ENCODE measurements at places on chromosomes 5 and 9. TPM values are rescaled to one million over a fixed set of nuclear protein-coding genes. Genes with fewer than 3 reads are reported as not detected.

- H3K4me1 ChIP-seq: no peaks in the 10 kb centered on the region
- no peak overlapping the region for H3K4me3 ChIP-seq
- DNase-seq: no peak
These were observed 203.2 kb upstream of the IRX1 start for GRCh38 chr5:3392306-3392939.

- H3K36me3 ChIP-seq: no peaks in the 10 kb centered on the region
- H3K27me3 ChIP-seq: no peaks in the 10 kb centered on the region
- no peak overlapping the region for H3K4me3 ChIP-seq
- DNase-seq: no peak
- H3K4me1 ChIP-seq: no peaks in the 10 kb centered on the region
These were observed 231.4 kb upstream of the CDH9 start for GRCh38 chr5:27269766-27270165.

GRCh38 chr5:149820012-149820411, 89.9 kb downstream of the PPARGC1B start:
- no peaks in the 10 kb centered on the region for H3K4me1 ChIP-seq
- H3K27me3 ChIP-seq: no peaks in the 10 kb centered on the region
- DNase-seq: no peak
- no peak overlapping the region for H3K27ac ChIP-seq

- H3K4me3 ChIP-seq: no peak overlapping the region
- H3K36me3 ChIP-seq: no peaks in the 10 kb centered on the region
- no peak for DNase-seq
- no peaks in the 10 kb centered on the region for H3K27me3 ChIP-seq
These were observed 20.3 kb downstream of the PAEP start for GRCh38 chr9:135581636-135582426.

The MCIDAS gene
- not detected for total RNA-seq

DNA sequence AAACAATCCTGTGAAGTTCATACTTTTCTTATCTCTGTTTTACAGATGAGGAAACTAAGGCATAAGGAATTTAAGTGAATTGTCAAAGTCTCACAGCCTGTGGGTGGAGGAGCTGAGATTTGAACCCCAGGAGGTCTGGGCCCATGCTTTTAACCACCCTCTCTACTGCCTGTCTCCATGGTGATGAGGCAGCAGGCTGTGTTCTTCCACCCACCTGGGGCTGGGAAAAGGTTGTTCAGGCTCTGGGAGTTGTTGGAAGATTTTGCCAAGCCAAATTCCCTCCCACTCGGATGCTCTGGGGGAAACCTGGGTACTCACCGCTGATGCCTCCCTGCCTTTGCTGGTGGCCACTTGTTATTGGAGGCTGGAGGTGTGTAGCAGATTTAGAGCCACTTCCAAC, 18.3 kb upstream of the SYNPO start:
- H3K4me1 ChIP-seq: peaks cover 65% of the 10 kb centered on the region
- no peaks in the 10 kb centered on the region for H3K27me3 ChIP-seq
- H3K27ac ChIP-seq: peak overlapping the region; percentile 99
- no peak overlapping the region for H3K4me3 ChIP-seq
- no peak for DNase-seq

DNA sequence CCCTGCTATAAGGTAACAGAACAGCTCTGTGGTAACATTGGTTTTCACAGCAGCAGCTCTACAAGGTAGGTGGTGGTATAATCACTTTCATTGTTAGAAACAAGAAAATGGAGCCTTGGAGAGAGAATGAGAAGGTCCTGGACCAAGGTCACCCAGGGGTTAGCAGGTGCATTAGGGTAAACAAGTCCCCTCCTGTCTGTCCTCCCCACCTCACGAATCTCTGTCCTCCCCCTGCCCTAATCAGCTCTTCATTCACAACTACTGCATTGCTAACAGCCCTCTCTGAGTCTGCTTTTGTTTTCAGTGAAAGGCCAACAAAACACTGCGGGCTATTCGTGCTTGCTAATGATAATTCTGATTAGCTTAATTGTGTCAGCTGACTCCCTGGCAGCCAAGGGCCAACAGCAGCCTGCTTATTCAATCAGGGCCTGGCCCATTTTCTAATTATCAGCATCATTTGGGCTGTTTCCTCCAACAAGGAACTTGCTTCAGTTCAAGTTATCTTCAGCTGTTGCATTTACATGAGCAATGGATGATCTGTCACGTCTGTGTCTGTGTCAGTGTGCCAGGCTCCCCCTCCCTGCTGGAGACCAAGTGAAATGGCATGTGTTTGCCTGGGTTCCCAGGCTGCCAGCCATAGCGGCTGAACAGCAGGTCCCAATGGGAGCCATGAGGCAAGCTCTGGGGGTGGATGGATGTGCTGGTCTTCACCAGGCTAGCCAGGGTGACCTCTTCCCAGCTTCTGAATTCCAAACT, 56.7 kb upstream of the EQTN start:
- peaks cover 46% of the 10 kb centered on the region for H3K4me1 ChIP-seq
- no peaks in the 10 kb centered on the region for H3K27me3 ChIP-seq
- no peak overlapping the region for H3K4me3 ChIP-seq
- no peak for DNase-seq

- no peak overlapping the region for H3K4me3 ChIP-seq
- no peaks in the 10 kb centered on the region for H3K36me3 ChIP-seq
- no peak for DNase-seq
- H3K4me1 ChIP-seq: no peaks in the 10 kb centered on the region
- H3K27ac ChIP-seq: no peak overlapping the region
These were observed 1.1 kb downstream of the LCN1 start for GRCh38 chr9:135522137-135522877.

The LSM11 gene
- total RNA-seq: 5.3 TPM

DNA sequence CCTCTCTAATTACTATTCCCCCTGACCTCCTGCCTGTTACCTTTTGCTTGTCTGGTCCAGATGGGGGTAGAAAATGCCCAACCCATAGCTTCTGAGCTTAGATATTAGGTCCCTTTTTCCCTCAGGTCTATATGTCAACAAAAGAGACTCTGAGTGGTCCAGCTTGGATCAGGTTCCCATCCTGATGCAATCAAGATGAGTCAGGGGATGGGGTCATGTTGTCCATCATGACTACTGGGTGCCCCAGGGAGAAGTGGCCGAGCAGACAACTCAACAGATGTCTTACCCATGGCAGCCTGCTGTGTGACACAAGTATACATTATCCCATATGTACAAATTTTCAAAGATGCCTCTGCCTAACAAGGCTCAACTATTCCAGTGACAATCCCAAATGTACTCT, 9.1 kb upstream of the ANKH start:
- H3K36me3 ChIP-seq: no peaks in the 10 kb centered on the region
- no peak for DNase-seq
- H3K4me1 ChIP-seq: no peaks in the 10 kb centered on the region
- no peak overlapping the region for H3K4me3 ChIP-seq
- H3K27me3 ChIP-seq: no peaks in the 10 kb centered on the region

DNA sequence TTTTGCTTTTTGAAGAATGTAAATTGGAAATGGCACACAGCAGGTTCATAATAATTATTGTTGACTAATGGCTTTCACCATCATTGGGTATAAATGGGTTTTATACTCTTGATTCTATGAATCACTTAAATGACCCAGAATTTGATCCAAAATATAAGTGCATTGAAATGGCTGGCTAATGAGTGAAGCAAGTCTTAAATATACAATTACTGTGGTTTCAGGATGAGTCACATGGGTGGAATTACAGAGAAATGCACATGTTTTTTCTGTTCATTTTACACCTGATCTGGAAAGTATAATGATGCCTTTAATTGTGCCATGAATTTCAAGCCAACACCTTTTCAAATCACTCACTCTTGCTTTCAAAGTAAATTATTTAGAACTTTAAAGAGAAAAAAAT, 380.8 kb upstream of the CD180 start:
- no peak for DNase-seq
- no peak overlapping the region for H3K4me3 ChIP-seq
- no peaks in the 10 kb centered on the region for H3K36me3 ChIP-seq
- H3K4me1 ChIP-seq: peaks cover 3% of the 10 kb centered on the region

The SLC6A19 gene
- not detected for total RNA-seq

DNA sequence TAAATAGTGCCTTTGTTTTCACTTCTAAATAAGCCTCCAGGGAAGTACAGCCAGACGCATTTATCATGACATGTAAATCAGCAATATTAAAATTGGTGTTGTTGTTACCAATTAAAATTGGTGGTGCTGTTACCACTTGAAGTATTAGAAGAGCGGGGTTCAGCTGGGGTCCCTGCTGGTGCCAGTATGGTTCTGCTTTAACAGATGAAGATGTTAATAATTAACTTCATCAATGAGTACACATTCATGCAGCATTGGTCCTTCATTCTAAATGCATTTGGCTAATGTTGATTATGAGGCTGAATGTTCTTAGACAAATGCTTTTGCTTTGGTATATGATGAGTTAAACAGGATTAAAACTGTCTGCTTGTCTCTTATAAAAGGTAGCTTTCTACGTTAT, 67.6 kb upstream of the TMC1 start:
- H3K36me3 ChIP-seq: no peaks in the 10 kb centered on the region
- no peaks in the 10 kb centered on the region for H3K4me1 ChIP-seq
- no peak overlapping the region for H3K4me3 ChIP-seq

The PRXL2C gene
- total RNA-seq: 26.1 TPM

GRCh38 chr5:180294411-180294810, 2.5 kb upstream of the MAPK9 start:
- H3K4me1 ChIP-seq: peaks cover 8% of the 10 kb centered on the region
- no peak for DNase-seq
- H3K27me3 ChIP-seq: no peaks in the 10 kb centered on the region

GRCh38 chr9:73065439-73065838, 86.2 kb upstream of the ANXA1 start:
- H3K36me3 ChIP-seq: no peaks in the 10 kb centered on the region
- no peaks in the 10 kb centered on the region for H3K27me3 ChIP-seq
- no peak overlapping the region for H3K27ac ChIP-seq
- no peak overlapping the region for H3K4me3 ChIP-seq
- no peak for DNase-seq

DNA sequence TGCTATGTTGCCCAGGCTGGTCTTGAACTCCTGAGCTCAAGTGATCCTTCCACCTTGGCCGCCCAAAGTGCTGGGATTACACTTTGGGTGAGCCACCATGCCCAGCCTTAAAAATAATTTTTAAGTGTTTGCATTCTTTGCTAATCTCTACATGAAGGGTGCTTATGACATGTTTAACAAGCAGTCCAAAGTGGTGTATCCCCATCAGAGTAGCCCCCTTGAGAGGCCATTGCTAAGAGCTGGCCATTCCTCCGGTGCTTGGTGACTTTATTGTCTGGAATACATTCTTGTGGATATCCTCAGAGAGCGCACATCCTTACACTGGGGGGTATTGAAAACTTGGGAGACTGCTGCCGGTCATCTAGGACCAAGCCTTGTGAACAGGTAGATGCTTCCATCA, 395.4 kb downstream of the KDM4C start:
- no peaks in the 10 kb centered on the region for H3K36me3 ChIP-seq
- peaks cover 18% of the 10 kb centered on the region for H3K4me1 ChIP-seq
- H3K27ac ChIP-seq: no peak overlapping the region
- no peak for DNase-seq
- no peak overlapping the region for H3K4me3 ChIP-seq

DNA sequence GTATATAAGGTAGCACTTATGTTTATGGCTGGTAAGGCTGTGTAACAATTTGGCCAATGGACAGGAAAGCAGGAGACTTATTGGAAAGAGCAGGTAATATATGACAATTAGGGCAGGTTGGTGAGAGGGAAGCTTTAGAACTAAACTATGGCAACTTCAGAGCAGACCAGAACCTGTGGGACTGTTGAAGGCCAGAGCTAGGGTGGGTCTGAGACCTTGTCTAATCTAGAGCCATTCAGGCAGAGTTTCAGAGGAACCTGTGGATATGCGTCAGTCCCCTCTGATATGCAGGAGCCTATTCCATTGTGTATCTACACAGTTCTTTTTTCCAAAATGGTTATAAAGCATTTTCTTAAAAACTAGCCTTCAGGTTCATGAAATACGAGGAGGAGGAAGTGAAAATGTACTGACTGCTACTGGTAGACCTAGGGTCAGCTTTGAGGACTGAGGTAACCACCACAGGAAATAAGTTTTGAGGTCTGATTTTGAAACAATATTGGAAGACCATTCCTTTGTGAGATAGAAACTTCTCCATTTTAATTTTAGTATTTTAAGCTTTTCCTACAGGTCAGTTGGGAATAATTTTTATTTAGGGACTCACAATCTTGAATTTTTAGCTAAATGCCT, 37.6 kb downstream of the ELL2 start:
- H3K27ac ChIP-seq: no peak overlapping the region
- H3K4me3 ChIP-seq: no peak overlapping the region
- H3K4me1 ChIP-seq: peaks cover 39% of the 10 kb centered on the region
- no peaks in the 10 kb centered on the region for H3K27me3 ChIP-seq

The C5orf58 gene
- not detected for total RNA-seq

The FOXD4L5 gene
- total RNA-seq: not detected

The FBXL7 gene
- total RNA-seq: 31.7 TPM

GRCh38 chr9:109766351-109766750, 13.6 kb upstream of the PALM2AKAP2 start:
- H3K4me1 ChIP-seq: peaks cover 28% of the 10 kb centered on the region
- H3K27ac ChIP-seq: no peak overlapping the region

- no peak overlapping the region for H3K27ac ChIP-seq
- no peaks in the 10 kb centered on the region for H3K27me3 ChIP-seq
- no peak for DNase-seq
- no peak overlapping the region for H3K4me3 ChIP-seq
- no peaks in the 10 kb centered on the region for H3K4me1 ChIP-seq
- no peaks in the 10 kb centered on the region for H3K36me3 ChIP-seq
These were observed 68.3 kb upstream of the ZSWIM6 start for GRCh38 chr5:61263561-61264272.

DNA sequence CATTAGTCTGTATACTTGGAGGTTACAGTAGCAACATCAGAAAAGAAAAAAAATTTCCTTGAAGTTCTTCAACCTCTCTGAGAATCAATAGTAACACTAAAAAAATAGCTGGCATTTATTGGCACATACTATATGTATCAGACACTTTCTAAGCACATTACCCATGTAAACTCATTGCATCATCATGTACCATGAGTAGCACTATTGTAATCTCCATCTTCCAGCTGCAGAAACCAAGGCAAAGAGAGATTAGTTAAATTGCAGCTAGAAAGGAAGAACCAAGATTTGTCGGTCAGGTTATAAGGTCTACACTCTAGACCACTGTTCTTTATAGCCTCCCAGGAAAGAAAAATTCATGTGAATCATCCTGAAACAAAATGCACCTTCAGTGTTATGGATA, 31.4 kb upstream of the RAB3C start:
- no peaks in the 10 kb centered on the region for H3K27me3 ChIP-seq
- DNase-seq: no peak
- H3K4me3 ChIP-seq: no peak overlapping the region
- H3K27ac ChIP-seq: no peak overlapping the region
- H3K4me1 ChIP-seq: no peaks in the 10 kb centered on the region
- no peaks in the 10 kb centered on the region for H3K36me3 ChIP-seq

Data from thoracic aorta (tissue), 2 donors.